ENCODE measurements at places on chromosomes 16 and 17.

DNA sequence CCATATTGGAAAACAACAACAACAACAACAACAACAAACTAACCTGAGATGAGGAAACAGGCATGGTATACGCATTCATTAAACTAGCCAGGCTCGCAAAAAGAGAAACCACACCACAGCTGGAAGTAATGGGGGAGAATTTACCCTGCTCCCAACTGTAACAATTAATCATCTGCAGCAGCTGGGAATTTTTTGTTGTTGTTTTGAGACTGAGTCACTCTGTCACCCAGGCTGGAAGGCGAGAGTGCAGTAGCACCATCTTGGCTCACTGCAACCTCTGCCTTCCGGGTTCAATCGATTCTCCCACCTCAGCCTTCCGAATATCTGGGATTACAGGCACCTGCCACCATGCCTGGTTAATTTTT is 16.3 kb downstream of the PRPSAP1 start:
- no peak for DNase-seq

GRCh38 chr16:46620266-46621005 is 743 bp downstream of the SHCBP1 start:
- no peak for DNase-seq

- no peak for DNase-seq
These were observed 107.9 kb downstream of the SMG6 start for GRCh38 chr17:2195729-2196128.

DNA sequence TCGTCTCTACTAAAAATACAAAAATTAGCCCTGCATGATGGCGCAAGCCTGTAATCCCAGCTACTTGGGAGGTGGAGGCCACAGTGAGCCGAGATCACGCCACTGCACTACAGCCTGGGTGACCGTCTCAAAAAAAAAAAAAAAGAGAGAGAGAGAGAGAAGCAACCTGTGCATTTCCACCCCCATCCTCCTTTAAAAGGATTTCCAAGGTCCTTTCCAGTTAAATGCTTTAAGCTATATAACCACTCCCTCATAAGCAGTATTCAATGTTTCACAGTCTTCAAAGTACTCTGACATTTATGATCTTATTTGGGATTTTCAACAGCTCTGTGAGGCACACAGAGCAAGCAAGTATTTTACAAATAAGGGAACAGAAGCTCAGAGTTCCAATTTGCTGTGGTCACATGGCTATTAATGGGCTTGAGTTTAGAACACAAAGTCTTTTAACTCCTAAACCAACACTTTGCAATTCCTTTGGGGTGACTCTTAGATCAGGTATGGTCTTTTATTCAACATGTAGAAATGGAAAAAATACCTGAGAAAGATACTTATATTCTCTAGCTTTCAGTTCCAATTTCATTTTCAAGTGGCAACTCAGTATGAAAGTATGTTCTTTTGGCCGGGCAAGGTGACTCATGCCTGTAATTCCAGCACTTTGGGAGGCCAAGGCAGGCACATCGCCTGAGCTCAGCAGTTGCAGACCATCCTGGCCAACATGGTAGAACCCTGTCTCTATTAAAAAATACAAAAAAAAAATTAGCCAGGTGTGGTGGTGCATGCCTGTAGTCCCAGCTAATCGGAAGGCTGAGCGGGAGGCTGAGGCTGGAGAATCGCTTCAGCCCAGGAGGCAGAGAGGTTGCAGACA is 31.3 kb downstream of the SPOP start:
- DNase-seq = no peak

DNA sequence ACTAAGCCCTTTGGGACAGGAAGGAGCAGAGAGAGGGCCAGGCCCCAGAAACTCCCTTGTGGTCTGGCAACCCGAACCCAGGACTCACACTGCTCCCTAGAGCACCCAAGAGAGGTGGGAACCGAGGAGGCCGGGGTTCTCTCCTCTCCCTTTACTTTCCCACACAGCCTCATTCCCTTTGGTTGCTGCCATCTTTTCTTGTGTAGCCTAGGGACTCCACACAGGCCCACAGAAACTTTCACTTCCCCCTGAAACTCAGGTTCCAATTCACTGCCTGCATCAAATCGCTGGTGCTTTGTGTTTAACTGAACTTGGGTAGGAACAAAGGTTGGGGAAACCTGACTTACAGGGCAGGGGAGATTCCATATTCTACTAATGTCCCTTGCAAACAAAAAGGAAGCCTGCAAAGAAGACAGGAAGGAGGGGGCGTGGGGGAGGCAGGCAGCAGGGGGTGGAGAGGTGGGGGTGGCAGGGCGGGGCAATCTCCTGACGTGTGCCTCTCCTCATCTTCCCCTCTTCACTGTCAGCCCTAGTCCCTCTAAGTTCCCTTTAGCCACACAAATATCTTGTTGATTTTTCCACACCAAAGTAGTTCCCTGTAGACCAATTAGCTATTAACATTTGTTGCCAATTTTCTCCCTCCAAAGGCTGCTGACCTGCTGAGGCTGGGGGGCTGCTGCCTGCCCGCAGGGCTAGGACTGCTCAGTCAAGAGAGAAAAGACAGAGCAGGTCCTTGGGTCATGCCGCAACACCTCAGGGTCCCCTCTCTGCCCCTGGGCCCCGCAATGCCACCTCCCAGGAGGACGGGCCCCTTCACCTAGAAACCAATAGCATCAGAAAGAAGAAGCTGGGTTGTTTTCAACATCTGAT is 8.0 kb downstream of the ST3GAL2 start:
- DNase-seq = no peak

GRCh38 chr16:75550211-75550662 is 5.8 kb downstream of the TMEM231 start:
- no peak for DNase-seq

DNA sequence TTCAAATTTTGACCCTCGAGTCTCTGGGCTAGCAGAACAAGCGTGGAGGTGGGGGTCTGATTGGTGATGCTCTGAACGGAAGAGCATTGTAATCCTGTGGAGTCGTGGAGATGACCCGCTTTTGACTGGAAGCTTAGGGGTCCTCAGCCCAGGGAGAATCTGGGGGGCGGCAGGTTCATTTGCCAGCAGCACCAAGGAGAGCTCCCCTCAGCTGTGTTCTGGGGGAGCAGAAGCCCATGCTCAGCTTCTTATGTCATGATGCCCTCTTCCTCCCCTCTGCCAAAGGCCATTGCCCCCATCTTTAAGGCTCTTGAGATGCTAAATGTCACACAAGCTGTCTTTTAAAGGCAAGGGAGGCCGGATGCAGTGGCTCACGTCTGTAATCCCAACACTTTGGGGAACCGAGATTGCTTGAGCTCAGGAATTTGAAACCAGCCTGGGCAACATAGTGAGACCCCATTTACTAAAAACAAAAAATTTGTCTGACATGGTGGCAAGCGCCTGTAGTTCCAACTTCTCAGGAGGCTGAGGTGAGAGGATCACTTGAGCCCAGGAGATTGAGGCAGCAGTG is 19.3 kb downstream of the LDHD start:
- no peak for DNase-seq

GRCh38 chr17:9021158-9021991 is at the start of gene NTN1:
NTN1 (plus strand) TSS chr17:9021510; CDS start chr17:9022374, 864 bp downstream.
- no peak for DNase-seq

DNA sequence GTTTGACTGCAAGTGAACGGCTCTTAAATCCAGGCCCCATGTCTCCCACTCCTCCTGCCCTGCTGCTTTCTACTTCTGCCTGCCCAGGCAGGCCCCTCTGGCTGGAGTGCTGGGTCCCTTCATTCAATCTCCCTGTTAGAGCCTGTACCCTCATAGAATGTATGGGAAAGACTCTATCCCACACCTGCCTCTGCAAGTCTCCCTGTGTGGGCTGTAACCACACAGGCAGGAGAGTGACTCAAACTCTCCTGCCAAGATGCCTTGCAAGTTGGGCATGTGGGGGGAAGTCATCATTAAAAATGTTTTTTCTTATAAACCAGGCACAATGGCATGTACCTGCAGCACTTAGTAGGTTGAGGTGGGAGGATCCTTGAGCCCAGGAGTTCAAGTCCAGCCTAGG is 77.5 kb downstream of the PLXDC1 start:
- no peak for DNase-seq

DNA sequence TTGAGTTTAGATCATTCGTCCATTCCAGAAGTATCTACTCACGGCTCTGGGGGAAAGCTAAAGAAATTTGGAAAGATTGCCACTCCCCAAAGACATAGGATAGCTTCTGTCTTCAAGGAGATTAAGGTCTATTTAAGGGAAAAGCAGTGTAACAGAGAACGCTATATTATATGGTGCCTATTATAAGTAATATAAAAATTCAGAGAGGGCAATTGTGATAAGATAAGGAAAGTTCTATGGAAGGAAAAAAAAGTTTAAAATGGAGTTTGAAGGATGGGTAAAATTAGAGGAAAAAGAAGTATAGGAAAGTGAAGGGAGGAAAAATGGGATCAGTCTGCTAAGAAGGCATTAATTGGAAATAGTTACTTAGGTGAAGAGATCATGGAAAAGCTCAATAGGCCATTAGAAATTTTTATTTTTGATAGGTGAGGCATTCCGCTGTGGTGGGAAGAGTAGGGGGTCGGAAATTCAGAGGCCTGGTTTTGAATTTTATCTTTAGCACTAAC is 690 bp upstream of the CDC27 start:
- no peak for DNase-seq

DNA sequence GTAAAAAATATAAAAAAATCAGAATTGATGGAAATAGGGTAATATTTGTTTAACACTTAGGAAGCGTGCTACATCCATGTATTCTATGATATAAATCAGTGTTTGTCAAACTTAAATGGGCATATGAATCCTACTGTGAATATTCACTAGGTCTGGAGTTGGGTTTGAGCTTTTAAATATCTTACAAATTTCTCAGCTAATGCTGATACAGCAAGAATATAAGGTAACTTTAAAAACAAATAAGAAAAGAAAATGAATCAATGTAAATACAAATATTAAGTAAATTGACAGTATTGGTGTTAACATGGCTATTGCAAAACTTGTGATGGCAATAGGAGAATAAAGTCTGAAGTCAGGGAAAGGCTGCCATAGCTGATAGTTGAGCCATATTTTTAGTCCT is 3.6 kb downstream of the MYH13 start:
- no peak for DNase-seq

GRCh38 chr16:15435216-15435864 is 952 bp downstream of the BMERB1 start:
- no peak for DNase-seq

DNA sequence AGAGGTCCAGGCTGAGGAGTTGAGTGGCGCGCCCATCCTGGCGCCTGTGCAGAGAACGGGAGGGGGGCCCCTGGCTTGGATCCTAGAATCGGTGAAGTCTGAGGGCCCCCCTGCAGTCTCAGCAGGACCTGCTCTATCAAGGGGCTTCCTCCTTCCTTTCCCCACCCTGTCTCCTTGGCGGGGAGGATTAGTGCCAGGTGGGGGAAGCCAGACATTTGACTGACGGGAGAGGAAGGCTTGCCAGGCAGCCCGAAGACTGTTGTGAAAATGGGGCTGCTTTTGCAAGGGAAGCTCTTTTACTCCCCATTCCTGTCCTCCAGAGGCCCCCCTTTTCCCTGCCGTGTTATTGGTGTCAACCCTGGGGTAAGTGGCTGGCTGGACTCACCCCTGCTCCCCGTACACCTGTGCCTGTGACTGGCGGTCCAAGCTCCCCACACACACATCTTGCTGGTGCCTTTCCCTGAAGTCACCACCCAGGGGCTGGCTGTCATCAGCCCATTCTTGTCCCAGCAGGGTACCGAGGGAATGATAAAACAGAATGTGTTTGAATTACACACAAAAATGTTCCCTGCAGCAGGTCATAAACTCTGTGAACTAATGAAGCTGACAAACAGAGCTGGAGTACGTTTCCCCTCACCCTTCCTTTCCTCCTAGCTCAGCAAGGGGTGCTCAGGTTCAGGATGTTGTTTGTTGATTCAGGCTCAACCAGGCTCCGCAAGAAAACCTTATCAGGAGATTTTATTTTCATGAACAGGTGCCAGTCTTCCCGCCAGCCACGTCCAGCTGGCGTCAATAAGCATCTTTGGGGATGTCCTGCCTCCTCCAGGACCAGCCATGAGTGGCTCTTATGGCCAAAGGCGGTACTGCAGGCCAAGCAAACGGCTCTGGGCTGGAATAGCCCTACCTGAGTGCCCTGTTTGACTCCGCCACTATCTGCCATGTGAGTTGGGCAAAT is 4.4 kb upstream of the ARMC7 start:
- DNase-seq = no peak

DNA sequence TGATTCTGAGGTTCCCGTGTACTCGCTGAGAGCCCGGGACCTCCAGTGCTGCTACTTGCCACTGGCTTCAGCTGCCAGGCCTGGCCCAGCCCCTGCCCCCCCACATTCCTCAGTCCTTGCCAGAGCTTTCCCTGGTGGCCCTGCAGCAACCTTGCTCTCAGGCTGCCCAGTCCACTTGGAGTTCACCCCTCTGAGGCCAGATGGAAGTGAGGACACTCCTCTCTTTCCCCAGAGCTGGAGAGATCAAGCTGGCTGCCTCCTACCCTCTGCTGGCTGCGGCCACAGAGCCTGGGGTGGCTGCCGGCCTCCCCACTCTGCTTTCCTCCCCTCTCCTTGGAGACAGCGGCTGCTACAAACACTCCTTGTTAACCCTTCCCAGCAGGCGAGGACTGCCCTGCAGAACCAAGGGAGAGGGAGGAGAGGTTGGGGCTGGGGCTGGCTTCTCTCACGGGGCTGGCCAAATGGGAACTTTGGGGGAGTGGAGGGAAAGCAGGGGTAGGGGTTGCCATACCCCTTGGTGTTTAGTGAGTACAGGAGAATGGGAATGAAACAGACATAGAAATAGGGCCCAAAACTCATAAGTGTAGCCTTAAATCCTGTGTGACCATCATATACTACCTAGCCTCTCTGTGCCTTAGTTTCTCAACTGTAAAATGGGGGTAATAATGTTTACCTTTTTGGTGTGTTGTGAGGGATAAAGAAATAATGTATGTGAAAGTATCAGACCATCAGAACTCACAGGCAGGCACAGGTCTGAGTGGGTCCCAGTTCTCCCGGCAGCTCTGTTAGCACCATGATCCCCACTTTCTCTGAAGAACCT is at the start of gene GAS2L2:
Gene GAS2L2 (minus strand): TSS at position 295 of the 820 bp plus-strand sequence. CDS start 389 bp downstream, outside the sequence.
- no peak for DNase-seq

DNA sequence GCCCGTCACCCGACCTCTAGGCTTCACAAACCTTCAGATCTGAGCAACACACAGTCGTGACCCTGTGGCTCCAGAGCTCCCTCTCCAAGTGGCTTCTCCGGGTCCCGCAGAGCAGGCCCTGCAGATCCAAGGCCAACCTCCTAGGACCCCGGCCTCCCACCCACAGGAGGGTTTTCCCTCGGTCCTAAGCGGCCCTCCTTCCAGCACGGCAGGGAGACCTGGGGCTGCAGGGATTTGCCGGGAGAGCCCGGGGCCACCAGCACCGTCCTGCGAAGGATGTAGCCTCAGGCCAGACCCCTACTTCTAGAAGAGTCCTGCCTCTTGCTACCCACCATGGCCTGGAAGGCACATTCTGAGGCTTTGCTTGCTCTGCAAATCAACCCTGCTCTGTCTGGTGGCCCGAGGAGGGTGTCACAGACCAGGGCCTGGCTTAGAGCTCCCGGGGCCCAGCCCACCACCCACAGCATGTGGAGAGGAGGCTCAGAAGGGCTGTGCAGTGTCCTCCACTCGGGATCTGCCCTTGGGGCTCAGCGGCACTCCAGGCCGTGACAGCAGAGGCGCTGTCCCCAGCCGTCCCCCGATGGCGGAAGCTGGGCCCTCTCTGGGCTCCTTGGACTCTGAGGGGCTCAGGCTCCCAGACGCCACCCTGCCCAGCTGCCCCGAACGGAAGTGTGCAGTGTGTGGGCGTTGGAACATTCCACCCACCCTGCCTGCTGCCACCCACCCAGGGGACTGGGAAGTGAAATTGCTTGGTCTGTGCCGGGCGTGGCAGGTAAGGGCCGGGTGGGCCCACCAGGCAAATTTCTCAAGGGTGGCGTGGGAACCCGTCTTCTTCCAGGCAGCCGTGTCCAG is 28.8 kb upstream of the ACSF3 start:
- DNase-seq = no peak

- no peak for DNase-seq
These were observed 1.5 kb downstream of the CACNA1H start for GRCh38 chr16:1154291-1154886.

GRCh38 chr16:66366433-66367299 is at the start of gene CDH5:
CDH5 (plus strand) TSS chr16:66366691; CDS start chr16:66379338, 12,647 bp downstream.
- DNase-seq = no peak

Measured in omental fat pad (tissue), 4 donors.